ENCODE measurements at places on chromosomes 3 and 15. TPM values are rescaled to one million over a fixed set of nuclear protein-coding genes. Genes with fewer than 3 reads are reported as not detected.

Gene ZKSCAN7
- total RNA-seq = 2.2 TPM

Gene QRICH1
- 132 TPM for total RNA-seq

Gene FBXO40
- total RNA-seq = 0.11 TPM

Gene COMMD2
- 21.0 TPM for total RNA-seq

Gene LTK
- total RNA-seq = 0.68 TPM

Gene ADGRG7
- total RNA-seq = not detected

- H3K4me3 ChIP-seq = no peak overlapping the region
- no peak overlapping the region for H3K27ac ChIP-seq
- no peak for DNase-seq
- H3K27me3 ChIP-seq = no peaks in the 10 kb centered on the region
- H3K4me1 ChIP-seq = no peaks in the 10 kb centered on the region
Observed at GRCh38 chr3:110624576-110624975, 447.0 kb upstream of the NECTIN3 start.

DNA sequence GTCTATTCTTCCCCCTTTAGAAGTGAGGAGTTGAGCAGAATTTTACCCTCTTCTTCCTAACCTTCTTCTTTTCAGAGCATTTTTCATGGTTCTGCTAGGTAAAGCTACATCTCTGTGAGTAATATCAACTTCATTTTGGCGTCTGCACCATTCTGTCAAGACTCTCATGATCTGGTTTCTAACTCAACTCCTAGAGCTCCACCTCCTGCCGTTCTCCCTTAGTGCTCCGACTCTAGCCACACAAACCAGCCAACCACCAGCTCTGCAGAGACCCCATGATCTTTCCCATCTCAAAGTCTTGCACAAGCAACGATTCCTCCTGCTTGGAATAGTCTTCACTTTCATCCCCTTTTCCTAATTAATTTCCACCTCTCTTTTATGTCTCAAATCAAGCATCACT, 193.9 kb upstream of the TMC3 start:
- H3K27ac ChIP-seq = no peak overlapping the region
- H3K4me1 ChIP-seq = no peaks in the 10 kb centered on the region
- DNase-seq = no peak
- H3K4me3 ChIP-seq = no peak overlapping the region
- no peaks in the 10 kb centered on the region for H3K36me3 ChIP-seq

- no peaks in the 10 kb centered on the region for H3K27me3 ChIP-seq
- no peak overlapping the region for H3K4me3 ChIP-seq
- H3K27ac ChIP-seq = peak overlapping the region; percentile 83
- DNase-seq = peak; percentile 77
- H3K36me3 ChIP-seq = no peaks in the 10 kb centered on the region
- H3K4me1 ChIP-seq = peaks cover 22% of the 10 kb centered on the region
Observed at GRCh38 chr3:153138276-153139210, 23.5 kb upstream of the RAP2B start.

GRCh38 chr3:8938021-8938420, 25.3 kb downstream of the RAD18 start:
- no peak for DNase-seq
- H3K36me3 ChIP-seq = peaks cover 27% of the 10 kb centered on the region
- H3K4me1 ChIP-seq = no peaks in the 10 kb centered on the region
- H3K4me3 ChIP-seq = no peak overlapping the region

GRCh38 chr15:34239151-34239808, 14.5 kb downstream of the EMC4 start:
- H3K27ac ChIP-seq = no peak overlapping the region
- no peak for DNase-seq
- no peak overlapping the region for H3K4me3 ChIP-seq

GRCh38 chr3:105686278-105686897, 182.4 kb downstream of the CBLB start:
- peaks cover 19% of the 10 kb centered on the region for H3K36me3 ChIP-seq
- no peaks in the 10 kb centered on the region for H3K4me1 ChIP-seq
- H3K27ac ChIP-seq = no peak overlapping the region
- H3K27me3 ChIP-seq = no peaks in the 10 kb centered on the region
- no peak for DNase-seq

DNA sequence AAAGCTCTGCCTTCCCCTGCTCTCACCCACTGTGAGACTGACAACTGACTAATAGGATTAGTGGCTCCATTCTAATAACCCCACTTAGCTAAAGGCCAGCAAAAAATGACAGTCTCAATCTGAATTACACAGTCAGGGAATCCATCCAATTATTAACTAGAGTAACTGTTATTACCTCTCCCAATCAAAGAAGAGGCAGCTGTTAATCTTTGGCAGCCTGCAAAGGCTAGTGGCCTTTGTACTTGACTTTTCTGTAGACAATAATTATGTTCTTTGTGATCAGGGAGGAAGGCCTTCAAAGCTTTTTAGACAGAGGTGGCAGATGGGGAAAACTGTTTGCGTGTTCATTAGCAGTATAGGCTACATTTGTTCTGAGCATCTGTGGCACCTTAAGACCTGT, 177.7 kb downstream of the ISL2 start:
- no peaks in the 10 kb centered on the region for H3K36me3 ChIP-seq
- H3K27ac ChIP-seq = no peak overlapping the region
- H3K4me1 ChIP-seq = no peaks in the 10 kb centered on the region
- H3K27me3 ChIP-seq = no peaks in the 10 kb centered on the region
- no peak overlapping the region for H3K4me3 ChIP-seq
- no peak for DNase-seq

- no peaks in the 10 kb centered on the region for H3K27me3 ChIP-seq
- H3K27ac ChIP-seq = no peak overlapping the region
- no peaks in the 10 kb centered on the region for H3K36me3 ChIP-seq
- H3K4me1 ChIP-seq = no peaks in the 10 kb centered on the region
Observed at GRCh38 chr3:161035711-161036110, 69.4 kb downstream of the B3GALNT1 start.

GRCh38 chr3:120841264-120841663, 66.7 kb upstream of the STXBP5L start:
- no peaks in the 10 kb centered on the region for H3K36me3 ChIP-seq
- no peaks in the 10 kb centered on the region for H3K4me1 ChIP-seq
- no peak overlapping the region for H3K27ac ChIP-seq
- H3K4me3 ChIP-seq = no peak overlapping the region
- no peak for DNase-seq

DNA sequence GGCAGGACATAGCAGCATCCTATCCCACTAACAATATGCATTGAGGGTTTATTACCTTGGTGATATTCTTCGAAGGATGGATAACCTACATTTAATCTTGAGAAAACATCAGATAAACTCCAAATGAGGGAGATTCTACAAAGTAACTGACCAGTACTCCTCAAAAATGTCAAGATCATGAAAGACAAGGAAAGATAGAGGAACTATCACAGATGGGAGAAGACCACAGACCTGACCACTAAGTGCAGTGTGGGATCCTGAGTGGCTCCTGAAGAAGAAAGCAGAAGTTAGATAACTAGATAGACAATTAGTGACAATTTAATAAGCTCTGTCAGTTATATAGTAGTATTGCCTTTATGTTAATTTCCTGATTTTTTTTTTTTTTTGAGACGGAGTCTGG, 17.7 kb upstream of the CGNL1 start:
- no peaks in the 10 kb centered on the region for H3K4me1 ChIP-seq
- no peaks in the 10 kb centered on the region for H3K36me3 ChIP-seq
- DNase-seq = no peak
- H3K4me3 ChIP-seq = no peak overlapping the region

- peak overlapping the region; percentile 96 for H3K27ac ChIP-seq
- H3K27me3 ChIP-seq = no peaks in the 10 kb centered on the region
- DNase-seq = no peak
- peak overlapping the region; percentile 73 for H3K4me3 ChIP-seq
- peaks cover 32% of the 10 kb centered on the region for H3K4me1 ChIP-seq
- H3K36me3 ChIP-seq = peaks cover 8% of the 10 kb centered on the region
Observed at GRCh38 chr3:100709842-100710260, 557 bp downstream of the TFG start.

- no peaks in the 10 kb centered on the region for H3K36me3 ChIP-seq
- H3K4me3 ChIP-seq = no peak overlapping the region
- no peak for DNase-seq
- no peak overlapping the region for H3K27ac ChIP-seq
- no peaks in the 10 kb centered on the region for H3K27me3 ChIP-seq
Observed at GRCh38 chr3:35383719-35384555, 255.4 kb upstream of the ARPP21 start.

GRCh38 chr3:127394031-127394430, 106.2 kb upstream of the PRR20G start:
- H3K4me1 ChIP-seq = no peaks in the 10 kb centered on the region
- no peak overlapping the region for H3K27ac ChIP-seq
- peaks cover 26% of the 10 kb centered on the region for H3K27me3 ChIP-seq
- no peaks in the 10 kb centered on the region for H3K36me3 ChIP-seq
- DNase-seq = no peak
- H3K4me3 ChIP-seq = no peak overlapping the region

DNA sequence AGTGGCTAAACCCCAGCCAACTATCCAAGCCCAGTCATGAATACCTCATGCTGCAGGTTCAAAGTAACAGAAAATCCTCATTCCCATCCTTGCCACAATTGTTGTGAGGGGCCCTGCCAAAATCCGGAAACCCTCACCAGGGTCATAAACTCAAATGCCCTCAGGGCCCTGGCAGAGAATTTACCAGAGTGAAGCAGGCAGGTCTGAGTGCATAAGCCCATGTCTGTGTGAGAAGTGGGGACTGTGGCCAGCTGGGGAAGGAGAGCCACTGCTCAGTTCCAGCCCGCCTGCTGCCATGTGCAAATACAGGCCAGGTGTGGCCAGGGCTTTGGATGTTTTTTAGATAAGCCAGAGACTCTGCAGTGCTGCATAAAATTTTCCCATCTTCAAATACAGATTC, 7.0 kb downstream of the CEP152 start:
- H3K27ac ChIP-seq = no peak overlapping the region
- peaks cover 3% of the 10 kb centered on the region for H3K4me1 ChIP-seq
- H3K36me3 ChIP-seq = no peaks in the 10 kb centered on the region

- H3K27me3 ChIP-seq = no peaks in the 10 kb centered on the region
- no peaks in the 10 kb centered on the region for H3K36me3 ChIP-seq
- H3K27ac ChIP-seq = no peak overlapping the region
- DNase-seq = no peak
Observed at GRCh38 chr15:80861731-80862170, 82.6 kb downstream of the CEMIP start.

DNA sequence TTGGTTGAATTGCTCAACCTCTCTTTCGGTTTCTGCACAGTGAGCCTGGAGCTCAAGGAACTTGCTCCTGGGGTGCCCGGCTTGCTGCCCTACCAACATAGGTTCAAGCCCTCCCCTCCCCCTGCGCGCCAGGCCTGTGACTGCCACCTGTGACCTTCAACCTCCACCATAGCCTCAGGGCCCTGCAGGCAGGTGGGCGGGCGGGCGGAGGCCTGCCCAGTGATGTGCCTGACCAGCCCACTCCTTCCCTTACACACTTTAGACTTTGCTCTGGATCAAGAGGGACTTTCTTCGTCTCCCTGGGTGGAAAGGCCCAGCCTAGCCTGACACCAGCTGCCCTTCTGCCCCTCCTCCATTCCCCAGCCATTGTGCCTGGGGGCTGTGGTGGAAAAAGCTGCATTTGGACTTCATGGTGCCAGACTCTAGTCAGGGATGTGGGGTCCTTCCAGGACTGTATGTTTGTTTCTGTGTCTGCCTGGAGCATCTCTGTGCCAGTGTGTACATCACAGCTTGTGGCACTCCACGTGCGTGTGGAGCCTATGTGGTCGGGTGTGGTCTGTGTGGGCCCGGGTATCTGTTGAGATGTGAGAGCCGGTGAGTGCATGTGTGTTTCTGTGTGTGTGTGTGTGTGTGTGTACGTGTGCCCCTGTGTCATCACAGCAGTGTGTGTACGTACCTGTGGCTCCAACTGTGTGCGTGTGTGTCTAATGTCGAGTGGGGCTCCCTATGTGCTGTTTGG, 9.5 kb downstream of the PRKCD start:
- no peak for DNase-seq
- H3K27ac ChIP-seq = no peak overlapping the region
- no peaks in the 10 kb centered on the region for H3K27me3 ChIP-seq
- H3K36me3 ChIP-seq = peaks cover 15% of the 10 kb centered on the region

DNA sequence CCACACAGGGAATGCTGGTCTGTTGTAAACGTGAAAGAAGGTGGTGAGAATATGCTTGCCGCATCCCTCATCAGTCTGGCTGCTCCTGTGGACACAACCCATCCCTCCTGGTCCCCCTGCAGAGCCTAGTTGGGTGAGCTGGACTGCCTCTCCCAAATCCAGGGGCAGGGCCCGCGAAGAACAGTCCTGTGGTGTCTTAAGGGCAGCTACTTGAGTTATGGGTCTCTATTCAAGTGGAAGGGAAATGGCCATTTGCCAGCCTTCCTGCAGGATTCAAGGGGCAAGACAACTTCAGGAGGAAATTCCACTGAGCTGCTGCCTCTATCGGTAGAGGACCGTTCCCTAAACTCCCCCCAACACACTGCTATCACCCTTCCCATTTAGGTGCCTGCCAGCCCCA, 98.9 kb downstream of the IQSEC1 start:
- H3K27ac ChIP-seq = no peak overlapping the region
- H3K36me3 ChIP-seq = no peaks in the 10 kb centered on the region
- H3K4me3 ChIP-seq = no peak overlapping the region
- no peak for DNase-seq
- H3K27me3 ChIP-seq = no peaks in the 10 kb centered on the region
- H3K4me1 ChIP-seq = no peaks in the 10 kb centered on the region

Measured in suprapubic skin (tissue), 4 donors.